ENCODE measurements at places on chromosomes 13 and 19.

DNA sequence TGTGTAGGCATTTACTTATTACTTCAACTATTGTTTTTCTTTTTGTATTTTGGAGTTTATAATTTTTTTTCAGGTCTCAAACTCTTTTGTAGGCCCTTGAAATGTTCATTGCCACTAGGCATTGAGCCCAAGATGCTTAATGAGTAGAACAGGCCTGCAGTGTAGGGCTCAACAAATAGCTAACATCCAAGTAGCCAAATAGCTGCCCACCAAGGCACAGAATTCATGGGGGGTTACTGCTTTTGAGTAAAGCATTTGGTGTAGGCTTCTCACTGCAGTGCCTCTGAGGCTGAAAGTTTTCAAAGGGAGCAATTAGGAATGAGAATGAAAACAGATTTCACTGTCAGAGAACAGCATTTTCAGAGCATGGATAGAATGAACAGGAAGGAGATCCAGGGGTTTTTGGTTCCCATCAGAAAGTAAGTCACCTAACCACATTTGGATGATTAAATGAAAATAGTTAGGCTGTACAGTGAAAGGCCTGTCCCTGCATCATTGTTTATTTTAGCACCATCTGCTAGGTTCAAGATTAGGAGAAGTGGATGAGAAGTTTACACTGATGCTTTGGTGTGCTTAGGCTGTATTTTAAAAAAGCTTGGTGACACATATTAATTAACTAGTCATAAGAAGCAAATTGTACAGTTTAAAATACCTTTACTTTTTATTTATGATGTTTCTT, 61.0 kb downstream of the EDNRB start:
- H3K36me3 ChIP-seq = peaks cover 7% of the 10 kb centered on the region
- no peaks in the 10 kb centered on the region for H3K27me3 ChIP-seq
- H3K27ac ChIP-seq = no peak overlapping the region
- H3K4me3 ChIP-seq = no peak overlapping the region

DNA sequence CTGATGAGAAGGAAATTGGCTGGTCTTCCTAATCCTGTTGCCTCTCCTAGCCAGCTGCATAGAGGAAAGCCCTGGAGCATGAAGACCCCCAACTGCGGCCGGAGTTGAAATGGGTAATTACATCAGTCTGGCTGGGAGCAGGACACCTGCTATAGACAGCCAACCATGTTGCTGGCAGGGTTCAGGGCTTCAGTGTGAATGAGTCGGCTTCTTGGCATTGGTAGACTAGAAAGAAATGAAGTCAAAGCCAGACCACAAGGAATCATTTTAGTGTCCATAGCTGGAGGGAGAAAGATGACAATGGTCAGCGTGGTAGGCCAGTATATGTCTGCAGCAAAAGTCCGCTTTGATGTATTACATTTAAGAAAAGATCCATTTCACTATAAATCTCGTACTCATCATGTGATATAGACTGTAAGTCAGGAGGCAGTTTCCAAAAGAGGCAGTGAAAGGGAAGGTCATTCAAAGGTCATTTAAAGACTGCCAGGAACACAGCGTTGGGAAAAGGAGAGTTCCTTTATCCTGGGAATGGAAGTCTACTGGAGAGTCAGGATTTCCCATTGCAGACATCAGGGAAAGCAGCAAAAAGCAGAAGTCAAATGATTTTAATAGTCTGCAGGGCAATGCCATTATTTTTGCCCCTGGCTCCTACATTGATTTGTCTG, 262.7 kb downstream of the DNAJC15 start:
- DNase-seq = no peak
- no peak overlapping the region for H3K4me3 ChIP-seq
- H3K27ac ChIP-seq = no peak overlapping the region
- H3K36me3 ChIP-seq = no peaks in the 10 kb centered on the region
- no peaks in the 10 kb centered on the region for H3K27me3 ChIP-seq
- H3K4me1 ChIP-seq = no peaks in the 10 kb centered on the region

GRCh38 chr13:111008351-111008750, 93.5 kb upstream of the ANKRD10 start:
- DNase-seq = no peak
- H3K4me1 ChIP-seq = no peaks in the 10 kb centered on the region
- H3K36me3 ChIP-seq = no peaks in the 10 kb centered on the region
- no peaks in the 10 kb centered on the region for H3K27me3 ChIP-seq

DNA sequence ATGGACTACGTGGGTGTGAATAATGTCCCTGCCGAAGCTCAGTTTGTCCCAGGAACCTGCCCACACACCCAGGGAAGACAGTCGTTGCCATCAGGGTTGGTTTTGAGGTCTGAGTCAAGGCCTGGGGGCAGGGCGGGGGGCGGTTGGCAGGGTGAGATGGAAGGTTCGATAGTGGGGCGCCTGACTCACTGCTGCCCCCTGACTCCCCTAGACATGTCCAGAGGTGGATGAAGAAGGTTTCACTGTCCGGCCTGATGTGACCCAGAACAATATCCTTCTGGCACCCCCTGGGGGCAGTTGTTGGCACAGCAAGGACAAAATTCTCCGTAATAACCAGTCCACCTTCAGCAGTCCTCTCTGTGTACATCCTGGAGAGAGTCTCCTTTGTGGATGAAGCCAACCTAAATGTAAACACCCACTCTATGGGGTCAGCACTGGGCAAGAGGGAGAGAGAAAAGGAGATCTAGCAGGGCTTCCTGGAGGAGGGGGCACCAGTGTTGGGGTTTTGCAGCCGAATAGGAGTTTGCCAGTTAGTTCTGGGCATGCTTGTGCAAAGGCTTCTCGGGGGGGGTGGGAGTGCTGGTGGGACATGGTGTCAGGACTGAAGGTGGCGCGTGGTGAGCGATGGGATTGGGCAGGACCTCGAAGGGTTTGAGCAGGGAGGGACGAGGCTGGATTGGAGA, 19.6 kb upstream of the B3GNT3 start:
- no peak overlapping the region for H3K27ac ChIP-seq
- H3K36me3 ChIP-seq = peaks cover 15% of the 10 kb centered on the region
- no peak overlapping the region for H3K4me3 ChIP-seq

- no peaks in the 10 kb centered on the region for H3K27me3 ChIP-seq
- H3K4me3 ChIP-seq = peak overlapping the region; percentile 96
- peak; percentile 37 for DNase-seq
- no peaks in the 10 kb centered on the region for H3K36me3 ChIP-seq
These were observed 606 bp downstream of the ERCC5 start for GRCh38 chr13:102846261-102847015.

GRCh38 chr13:30779608-30780007, 44.3 kb downstream of the ALOX5AP start:
- no peaks in the 10 kb centered on the region for H3K36me3 ChIP-seq
- H3K27me3 ChIP-seq = no peaks in the 10 kb centered on the region
- no peak for DNase-seq
- no peaks in the 10 kb centered on the region for H3K4me1 ChIP-seq
- no peak overlapping the region for H3K27ac ChIP-seq
- no peak overlapping the region for H3K4me3 ChIP-seq
